ENCODE measurements at places on chromosomes 1 and 21.

GRCh38 chr1:100834777-100835660 is 59.6 kb downstream of the EXTL2 start:
- peak; percentile 3 for DNase-seq

GRCh38 chr1:208950206-208950605 is 633.3 kb upstream of the CAMK1G start:
- DNase-seq = no peak

DNA sequence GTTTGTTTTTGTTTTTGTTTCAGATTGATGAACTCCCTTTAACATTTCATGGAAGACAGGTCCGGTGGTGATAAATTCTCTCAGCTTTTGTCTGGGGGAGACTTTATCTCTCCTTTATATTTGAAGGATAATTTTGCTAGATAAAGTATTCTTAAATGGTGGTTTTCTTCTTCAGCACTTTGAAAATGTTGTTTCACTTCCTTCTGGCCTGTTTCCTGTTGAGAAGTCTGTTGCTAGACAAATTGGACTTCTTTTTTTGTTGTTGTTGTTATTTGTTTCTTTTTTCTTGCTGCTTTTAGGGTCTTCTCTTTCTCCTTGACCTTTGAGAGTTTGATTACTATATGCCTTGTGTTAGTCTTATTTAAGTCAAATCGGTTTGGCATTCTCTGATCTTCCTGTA is 50.8 kb downstream of the CRP start:
- no peak for DNase-seq

DNA sequence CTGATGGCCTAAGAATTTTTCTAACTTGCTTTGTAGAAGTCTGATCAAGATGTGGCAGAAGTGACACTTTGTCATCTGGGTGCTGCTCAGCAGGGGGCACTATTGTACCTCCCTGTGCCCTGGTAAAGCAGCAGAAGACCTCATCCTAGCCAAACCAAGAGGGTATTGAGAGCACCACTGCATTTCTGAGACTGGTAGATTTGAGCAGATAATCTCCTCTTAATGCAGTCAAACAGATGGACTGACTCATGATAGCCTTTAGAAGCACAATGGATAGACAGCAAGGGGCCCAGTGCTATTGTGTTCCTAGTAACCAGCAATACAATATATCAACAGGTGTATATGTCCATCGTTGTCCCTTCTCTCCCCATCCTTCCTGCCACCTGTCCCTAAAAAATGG is 5.7 kb downstream of the TPM3 start:
- peak; percentile 73 for DNase-seq

- DNase-seq = no peak
Measured at GRCh38 chr21:38989745-38990423, 184.2 kb downstream of the ETS2 start.

GRCh38 chr1:60345049-60345448 is 271.5 kb upstream of the C1orf87 start:
- DNase-seq = no peak

GRCh38 chr1:111538343-111539025 is 35.1 kb upstream of the ADORA3 start:
- no peak for DNase-seq

- no peak for DNase-seq
Measured at GRCh38 chr1:239802275-239802674, 289.4 kb upstream of the FMN2 start.

- peak; percentile 52 for DNase-seq
Measured at GRCh38 chr1:18927654-18928272, 25.4 kb upstream of the ALDH4A1 start.

- peak; percentile 38 for DNase-seq
Measured at GRCh38 chr1:50976890-50977574, 7.0 kb downstream of the CDKN2C start.

GRCh38 chr1:29222686-29223085 is 8.0 kb downstream of the MECR start:
- DNase-seq = no peak

DNA sequence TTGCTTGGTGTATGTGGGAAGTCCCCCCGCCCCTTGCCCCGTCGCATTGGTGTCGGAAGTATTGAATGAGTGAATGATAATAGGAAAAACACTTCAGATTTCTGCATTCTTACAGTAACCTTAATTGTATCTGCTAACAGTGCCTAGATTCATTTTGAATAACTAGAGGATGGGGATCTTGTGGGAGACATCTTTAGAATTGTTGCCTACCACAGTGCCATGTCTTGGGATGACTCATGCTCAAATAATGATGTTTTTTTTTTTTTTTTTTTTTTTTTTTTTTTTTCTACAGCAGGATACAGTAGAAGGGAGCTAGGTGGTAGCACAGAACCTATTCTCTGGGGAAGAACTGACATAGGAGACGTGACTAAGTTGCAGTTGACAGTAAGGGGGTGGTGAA is 237.9 kb downstream of the USP25 start:
- no peak for DNase-seq

- no peak for DNase-seq
Measured at GRCh38 chr1:241376701-241377100, 19.7 kb upstream of the RGS7 start.

GRCh38 chr1:221945669-221946068 is 203.8 kb upstream of the DUSP10 start:
- DNase-seq = no peak
